NCI-H774 (cell line): ENCODE measurements at places on chromosomes 13 and 19.

DNA sequence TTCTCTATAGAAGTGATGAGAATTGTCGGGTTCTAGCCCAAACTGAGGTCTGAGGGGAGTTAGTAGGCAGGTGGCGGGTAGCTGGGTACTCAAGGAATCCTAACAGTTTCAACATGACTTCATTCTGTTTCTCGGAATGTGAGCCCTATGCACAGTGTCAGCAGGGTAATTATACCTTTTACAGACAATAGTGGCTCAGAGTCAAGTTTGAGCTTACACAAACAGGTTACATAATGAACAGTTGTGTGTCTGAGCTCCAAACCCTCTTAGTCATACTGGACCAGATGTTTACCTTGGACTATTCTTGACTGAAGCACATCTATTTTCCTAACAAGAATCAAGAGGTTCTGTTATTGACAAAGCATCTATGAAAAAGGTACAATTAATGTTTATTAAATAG, 1066.7 kb upstream of the PCDH20 start:
- DNase-seq = peak; percentile 29

DNA sequence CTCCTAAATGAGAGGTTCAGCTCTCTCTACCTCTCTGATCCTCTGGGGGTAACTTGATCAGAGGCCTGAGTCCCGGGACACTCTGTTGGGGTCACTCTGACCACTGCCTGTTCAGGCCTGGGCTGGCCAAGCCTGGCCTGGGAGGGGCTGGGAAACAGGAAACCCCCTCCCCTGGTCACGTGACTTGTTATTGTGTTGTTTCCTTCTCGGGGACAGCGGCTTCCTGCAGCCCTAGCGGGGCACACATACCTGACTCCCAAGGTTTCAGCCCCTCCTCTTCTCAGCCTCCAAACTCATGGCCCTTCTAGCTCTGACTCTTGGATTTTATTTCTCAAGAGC, at the start of gene USHBP1:
USHBP1 (minus strand) TSS at position 105 of the 339 bp plus-strand sequence. CDS start 446 bp downstream, outside the sequence.
- no peak for DNase-seq

GRCh38 chr13:75495938-75496337, 14.0 kb upstream of the TBC1D4 start:
- DNase-seq = no peak

- DNase-seq = no peak
These were observed 36.4 kb downstream of the CCL25 start for GRCh38 chr19:8088752-8089663.

- no peak for DNase-seq
These were observed 10.4 kb downstream of the CTU1 start for GRCh38 chr19:51097796-51098195.

DNA sequence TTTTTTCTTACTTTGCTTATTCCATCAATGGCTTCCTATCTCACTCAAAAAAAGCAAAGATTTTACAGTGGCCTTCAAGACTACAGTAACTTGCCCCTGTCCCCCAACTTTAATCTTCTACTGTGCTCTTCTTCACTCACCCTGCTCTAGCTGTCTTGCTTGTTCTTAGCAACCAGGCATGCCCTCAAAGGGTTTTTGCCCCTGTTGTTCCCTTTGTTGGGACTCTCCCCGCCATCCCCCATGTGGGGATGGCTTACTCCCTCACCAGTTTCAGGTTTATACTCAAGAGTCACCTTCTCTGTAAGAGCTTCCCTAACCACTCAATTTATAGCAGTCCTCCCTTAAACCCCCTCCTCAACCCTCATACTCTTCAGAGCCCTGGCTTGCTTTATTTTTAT, 5.4 kb downstream of the MTMR6 start:
- no peak for DNase-seq

GRCh38 chr19:13281567-13282291, 131.5 kb downstream of the IER2 start:
- DNase-seq = no peak
